ENCODE measurements at places on chromosomes 13 and 19.

GRCh38 chr13:53174545-53174944, 145.9 kb downstream of the OLFM4 start:
- DNase-seq: no peak

GRCh38 chr13:20570517-20570916, 3.6 kb downstream of the IFT88 start:
- DNase-seq: no peak

- no peak for DNase-seq
Observed at GRCh38 chr13:60369242-60369641, 27.8 kb upstream of the TDRD3 start.

GRCh38 chr13:98184792-98185191, 7.7 kb upstream of the RNF113B start:
- DNase-seq: no peak

GRCh38 chr13:49464621-49465325, 20.7 kb downstream of the SETDB2 start:
- no peak for DNase-seq

GRCh38 chr13:48253849-48254248, 20.8 kb downstream of the ITM2B start:
- DNase-seq: no peak

DNA sequence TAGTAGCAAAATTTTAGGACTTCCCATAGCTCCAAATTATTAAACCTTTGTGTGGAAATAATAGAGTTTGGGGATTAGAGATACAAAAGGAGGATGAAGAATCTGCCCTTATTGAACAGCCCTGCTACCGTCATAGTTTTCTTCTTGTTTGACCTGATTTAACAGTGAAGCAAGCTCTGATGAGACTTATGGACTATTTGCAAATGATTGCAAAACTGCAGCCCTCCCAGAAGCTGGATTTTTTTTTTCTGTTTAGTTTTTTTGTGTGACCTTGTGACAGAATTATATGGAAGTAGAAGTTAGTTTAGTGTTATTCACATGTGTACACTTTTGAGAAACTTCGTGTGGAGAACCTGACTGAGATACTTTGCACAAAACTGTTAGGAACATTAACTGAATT, 267.8 kb downstream of the KCNRG start:
- no peak for DNase-seq

DNA sequence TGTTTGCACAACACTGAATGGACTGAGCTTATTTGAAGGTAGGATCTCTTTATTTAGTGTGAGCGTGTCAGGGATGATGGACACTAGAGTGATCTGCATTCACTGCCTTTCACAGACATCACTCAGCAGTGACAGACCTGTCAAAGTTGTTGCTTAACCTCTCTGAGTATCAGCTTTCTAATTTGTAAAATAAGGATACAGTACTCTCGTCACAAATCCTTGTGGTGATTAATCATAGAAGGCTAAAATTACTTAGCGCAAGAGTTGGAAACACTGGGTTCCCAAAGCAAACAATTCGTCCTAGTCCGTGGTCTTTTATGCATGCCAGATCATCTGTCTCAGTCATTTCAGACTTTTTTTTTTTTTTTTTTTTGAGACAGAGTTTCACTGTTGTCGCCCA, 16.6 kb downstream of the CARD8 start:
- no peak for DNase-seq

DNA sequence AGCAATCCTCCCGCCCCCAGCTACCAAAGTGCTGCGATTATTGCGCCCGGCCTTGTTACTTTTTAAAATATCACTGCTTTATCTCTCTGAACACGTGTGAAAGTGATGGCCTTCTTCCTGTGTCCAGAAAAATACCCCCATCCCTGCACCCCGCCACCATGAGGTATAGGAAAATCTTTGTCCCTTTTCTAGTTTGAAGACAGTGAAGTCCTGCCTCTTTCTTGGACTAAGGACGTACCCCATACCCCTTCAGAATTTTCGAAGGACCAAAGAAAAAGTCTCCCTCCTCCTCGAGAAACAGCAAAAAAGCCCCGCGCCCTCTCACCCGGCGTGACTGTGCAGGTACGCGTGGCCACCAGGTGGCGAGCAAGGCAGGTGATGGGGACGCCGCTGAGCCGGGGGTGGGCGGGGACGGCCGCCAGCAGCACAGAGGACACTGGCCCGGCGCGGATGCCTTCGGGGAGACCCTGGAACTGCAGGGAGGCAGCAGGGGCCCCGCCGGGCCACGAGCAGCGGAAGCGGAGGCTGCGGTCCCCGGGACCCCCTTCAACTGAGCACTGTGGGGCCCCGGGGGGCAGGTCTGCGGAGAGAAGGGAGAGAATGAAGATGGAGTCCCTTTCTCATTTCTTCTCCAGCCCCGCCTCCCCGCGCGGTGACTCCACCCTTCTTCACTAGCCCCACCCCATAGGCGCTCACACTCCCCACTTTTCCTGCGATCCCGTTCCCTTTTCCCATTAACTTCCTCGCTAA, 3.2 kb downstream of the VSIG10L start:
- peak; percentile 89 for DNase-seq

DNA sequence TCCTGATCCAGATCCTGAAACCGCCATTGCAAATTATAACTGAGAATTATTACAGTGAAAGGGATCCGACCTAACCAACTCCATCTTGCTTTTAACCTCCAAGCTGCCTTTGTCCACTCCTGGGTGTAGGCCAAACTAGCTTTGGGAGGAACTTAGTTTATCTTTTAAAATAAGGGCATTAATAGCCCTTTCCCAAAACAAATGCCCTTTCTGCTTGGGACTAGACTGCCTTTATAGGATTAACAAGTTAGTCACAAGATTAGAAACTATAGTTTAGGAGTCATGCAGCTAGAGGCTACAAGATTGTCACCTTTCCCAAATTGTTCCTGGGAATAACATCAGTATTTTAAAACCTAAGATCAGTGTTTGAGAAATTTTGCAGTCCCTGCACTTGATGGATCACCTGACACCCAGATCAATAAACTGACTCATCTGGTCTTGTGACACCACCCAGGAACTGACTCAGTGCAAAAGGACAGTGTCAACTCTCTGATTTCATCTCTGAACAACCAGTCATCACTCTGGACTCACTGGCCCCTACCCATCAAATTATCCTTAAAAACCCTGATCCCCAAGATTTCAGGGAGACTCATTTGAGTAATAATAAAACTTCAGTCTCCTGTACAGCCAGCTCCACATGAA, 4.1 kb upstream of the ZNF841 start:
- DNase-seq: no peak

DNA sequence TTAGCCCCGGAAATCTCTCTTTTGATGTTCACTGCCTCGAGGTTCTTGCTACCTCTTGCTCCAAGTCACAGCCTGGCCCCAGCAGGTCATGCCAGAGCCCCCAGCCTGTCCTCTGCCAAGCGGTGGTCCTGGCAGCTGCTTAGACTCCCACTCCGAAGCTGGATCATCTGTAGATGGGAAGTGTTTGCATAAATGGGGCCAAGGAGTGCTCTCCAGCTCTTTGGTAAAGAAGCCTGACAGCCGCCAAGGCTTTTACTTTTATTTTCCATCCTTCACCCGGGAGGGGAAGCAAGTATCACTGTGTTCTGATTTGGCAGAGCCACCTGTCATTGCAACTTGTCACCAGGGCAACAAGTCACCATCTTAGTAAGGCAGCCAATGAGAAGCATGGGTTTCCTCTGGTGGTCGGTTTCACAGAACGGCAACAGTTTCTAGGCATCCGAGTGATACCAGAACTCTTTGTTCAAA, 10.6 kb upstream of the RETN start:
- no peak for DNase-seq

GRCh38 chr19:38665950-38666662, 18.7 kb downstream of the ACTN4 start:
- DNase-seq: peak; percentile 96

DNA sequence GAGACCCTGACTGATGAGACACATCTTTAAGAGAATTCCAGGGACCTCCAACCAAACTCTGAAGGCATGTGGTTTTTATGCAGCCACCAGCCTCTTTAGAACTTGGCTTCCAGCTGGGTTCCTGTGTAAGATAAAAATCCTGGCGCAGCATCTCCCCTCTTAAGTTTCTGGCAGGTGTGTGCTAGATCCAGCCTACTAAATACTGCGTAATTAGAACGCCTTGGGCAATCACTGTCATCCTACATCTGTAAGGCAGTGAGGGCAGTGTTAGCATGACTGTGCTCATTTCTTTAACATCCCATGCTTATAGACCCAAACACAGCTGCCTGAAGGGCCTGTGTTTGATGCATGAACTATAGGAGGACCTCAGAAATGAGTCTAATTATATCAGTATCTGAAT, 173.5 kb upstream of the OBI1 start:
- DNase-seq: no peak

- DNase-seq: no peak
Observed at GRCh38 chr13:108345016-108345415, 75.5 kb downstream of the TNFSF13B start.
